ENCODE measurements at places on chromosomes 5 and 9. TPM values are rescaled to one million over a fixed set of nuclear protein-coding genes. Genes with fewer than 3 reads are reported as not detected.

Gene PAM
- 235 TPM for total RNA-seq

- DNase-seq, result no peak
Measured at GRCh38 chr9:78865737-78866136, 568.8 kb downstream of the PSAT1 start.

Gene SPAG8
- 3.4 TPM for total RNA-seq

DNA sequence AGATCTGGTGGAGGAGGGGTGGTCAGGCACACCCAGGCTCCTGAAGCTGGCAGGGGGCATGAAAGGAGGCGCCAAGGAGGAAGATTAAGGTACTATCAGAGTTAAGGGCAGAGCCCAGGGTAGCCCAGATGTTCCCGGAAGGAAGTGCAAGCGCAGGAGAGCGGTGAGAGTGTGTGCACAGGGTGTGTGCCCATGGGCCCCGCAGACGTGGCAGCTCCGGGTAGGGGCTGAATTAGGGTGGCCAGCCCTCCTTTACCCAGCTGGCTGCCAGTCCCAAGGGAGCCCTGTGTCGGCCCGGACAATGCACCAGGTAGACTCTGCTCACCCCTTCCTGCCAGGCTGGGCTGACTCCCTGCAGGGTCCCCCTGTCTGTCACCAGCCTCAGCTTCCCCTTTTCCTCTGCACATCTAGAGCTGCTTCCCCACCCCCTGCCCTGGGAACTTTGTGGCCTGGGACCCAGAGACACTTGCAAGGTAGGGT, at the start of gene SMIM33:
TSS of gene SMIM33 (plus strand) at position 184 of the 480 bp plus-strand sequence. CDS start at position 302, 118 bp downstream.
- DNase-seq, result no peak

Gene POU5F2
- total RNA-seq, result 0.29 TPM

- no peak for DNase-seq
Measured at GRCh38 chr5:1929108-1929991, 46.6 kb upstream of the IRX4 start.

GRCh38 chr5:132319975-132320374, 25.8 kb downstream of the SLC22A4 start:
- no peak for DNase-seq

GRCh38 chr9:130156672-130157071, 15.5 kb upstream of the NCS1 start:
- DNase-seq, result no peak

DNA sequence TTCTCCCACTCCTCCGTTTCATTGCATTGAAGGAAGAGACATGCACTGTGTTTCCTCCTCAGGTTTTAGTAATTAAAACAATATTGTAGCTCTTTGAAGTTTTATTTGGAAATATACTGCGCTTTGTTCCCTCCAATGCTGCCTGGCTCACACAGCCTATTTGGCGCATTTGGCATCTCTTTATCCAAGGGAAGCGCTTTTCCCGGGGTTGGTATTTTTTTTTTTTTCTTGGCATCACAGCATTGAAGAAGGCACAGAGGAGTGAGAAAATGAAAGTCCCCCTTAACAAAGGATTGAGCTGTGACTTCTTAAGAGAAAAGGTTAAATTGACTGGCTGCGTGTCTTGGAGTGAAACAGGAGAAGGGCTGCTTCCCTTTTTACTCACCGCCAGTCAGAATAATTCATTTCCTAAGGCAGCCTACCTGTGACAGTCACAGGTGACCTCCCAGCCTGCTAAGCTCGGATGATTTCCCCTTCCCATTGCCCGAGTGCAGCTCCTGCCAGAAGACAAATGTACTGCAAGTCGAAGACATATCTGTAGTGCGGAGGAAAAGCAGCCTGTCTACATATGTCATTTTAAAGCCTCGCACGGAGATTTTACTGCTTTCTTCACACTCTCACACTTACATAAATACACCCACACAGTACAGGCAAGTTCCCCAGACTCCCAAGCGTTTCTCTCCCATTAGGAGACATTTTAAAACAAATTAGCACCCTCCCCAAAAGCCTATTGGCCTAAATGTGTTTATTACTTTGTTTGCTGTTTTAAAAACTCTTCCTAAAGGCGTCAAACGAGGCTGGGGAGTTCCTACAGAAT, 665.5 kb upstream of the ZNF608 start:
- DNase-seq, result peak; percentile 47

GRCh38 chr9:134413112-134413715, 87.0 kb downstream of the RXRA start:
- DNase-seq, result no peak

DNA sequence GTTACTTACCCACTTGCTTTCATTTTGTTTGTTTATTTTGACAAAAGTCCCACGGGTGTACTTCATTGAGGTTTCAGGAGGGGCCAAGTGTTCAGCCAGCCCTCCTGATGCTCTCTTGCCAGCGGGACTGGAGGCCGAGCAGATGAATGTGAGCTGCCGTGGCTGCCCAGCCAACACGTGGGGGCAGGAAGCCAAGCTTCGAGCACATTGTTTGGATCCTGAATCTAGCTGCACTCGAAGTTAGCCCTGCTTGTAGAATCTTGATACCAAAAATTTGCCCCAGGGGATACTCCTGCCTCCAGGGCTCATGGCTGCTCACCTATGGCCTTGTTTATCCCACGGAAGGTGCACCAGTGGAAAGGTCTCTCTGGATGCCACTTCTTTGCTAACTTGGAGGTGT, 49.3 kb downstream of the RASGEF1C start:
- DNase-seq, result peak; percentile 35

DNA sequence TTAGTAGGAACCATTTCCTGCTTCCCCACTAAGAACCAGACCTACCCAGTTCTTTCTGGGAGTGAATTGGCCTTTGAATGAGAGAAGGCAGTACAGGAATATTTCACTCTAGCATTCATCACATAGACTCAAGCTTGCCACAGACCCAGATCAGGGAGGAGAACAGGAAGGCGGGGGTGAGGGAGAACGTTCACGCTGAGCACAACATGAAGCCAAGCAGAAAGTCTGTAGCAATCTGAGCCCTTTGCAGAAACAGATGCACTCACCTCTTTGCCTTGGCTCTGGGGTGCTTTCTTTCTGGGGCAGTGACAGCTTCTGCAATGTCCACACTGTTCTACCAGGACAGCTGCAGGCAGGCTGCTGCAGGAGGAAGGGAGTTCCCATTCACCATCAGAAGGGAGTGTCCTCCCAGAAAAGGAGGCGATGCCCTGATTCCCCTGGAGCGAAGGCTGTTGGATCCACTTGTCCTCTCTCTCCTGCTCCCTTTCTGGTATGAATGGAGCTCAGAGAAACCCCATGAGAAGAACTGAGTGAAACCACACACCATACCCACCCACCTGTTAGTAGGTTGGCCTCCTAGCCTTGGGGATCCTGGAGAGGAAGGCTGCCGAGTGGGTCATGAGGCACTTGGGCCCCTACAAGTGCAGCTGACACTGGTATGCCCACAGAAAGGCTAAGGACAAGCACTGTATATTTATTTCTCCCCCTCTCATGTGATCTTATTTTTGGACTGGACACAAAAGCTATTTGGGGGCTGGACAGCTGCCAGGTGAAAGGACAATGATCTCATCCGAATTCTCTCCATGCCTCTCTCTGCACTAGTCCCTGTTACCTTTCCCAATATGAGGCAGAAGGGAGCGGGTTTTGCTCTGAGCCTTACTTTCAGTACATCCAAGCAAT, 11.7 kb upstream of the FGF1 start:
- DNase-seq, result peak; percentile 98

Gene FAT2
- total RNA-seq, result under 0.01 TPM

DNA sequence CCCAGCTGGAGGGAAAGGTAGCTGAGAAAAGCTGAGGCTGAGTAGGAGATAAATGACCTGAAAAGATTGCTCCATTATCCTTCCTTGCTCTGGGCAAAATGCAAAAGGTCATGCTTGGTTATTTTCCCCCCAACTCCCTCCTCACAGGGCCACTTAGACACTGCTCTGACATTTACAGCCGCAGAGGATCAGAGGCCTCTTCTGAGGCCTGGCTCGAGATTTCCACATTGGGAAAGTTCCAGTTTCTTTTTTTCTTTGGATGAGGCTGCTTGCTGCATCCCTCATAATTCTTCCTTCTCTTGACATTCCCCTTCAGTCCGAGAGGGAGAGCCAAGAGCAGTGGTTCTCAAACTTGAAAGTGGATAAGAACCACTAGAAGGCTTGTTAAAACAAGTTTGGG, 60.1 kb upstream of the HSPA9 start:
- no peak for DNase-seq

Gene SLC36A3
- total RNA-seq, result not detected

- no peak for DNase-seq
Measured at GRCh38 chr9:15058236-15058635, 148.0 kb upstream of the FREM1 start.

- no peak for DNase-seq
Measured at GRCh38 chr5:122316656-122317055, 4.6 kb downstream of the SNCAIP start.

Gene TMEM171
- 22.6 TPM for total RNA-seq

Gene EFNA5
- 8.2 TPM for total RNA-seq

Gene RABEPK
- total RNA-seq, result 19.4 TPM

- DNase-seq, result no peak
Measured at GRCh38 chr9:72356041-72356582, 8.9 kb downstream of the ZFAND5 start.

DNA sequence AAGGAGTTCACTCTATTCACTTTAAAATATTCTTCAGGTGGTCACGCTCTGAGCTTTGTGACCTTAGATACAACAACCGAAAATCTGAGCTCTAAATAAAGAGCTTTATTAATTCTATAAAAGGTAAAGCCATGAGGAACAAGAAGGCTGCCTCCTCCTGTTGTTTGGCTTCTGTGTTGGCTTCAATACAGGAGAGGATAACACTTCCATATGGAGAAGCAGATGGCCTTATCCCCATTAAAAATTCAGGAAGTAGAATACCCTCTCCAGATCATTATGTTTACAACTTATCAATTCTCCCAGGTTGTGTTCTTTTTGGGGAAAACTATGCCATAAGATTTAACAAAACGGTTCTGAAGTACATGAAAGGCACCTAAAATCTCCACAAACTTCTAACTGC, 128.4 kb downstream of the TTC39B start:
- DNase-seq, result no peak

Gene PTGER4
- 59.5 TPM for total RNA-seq

Gene IL3
- total RNA-seq, result not detected

DNA sequence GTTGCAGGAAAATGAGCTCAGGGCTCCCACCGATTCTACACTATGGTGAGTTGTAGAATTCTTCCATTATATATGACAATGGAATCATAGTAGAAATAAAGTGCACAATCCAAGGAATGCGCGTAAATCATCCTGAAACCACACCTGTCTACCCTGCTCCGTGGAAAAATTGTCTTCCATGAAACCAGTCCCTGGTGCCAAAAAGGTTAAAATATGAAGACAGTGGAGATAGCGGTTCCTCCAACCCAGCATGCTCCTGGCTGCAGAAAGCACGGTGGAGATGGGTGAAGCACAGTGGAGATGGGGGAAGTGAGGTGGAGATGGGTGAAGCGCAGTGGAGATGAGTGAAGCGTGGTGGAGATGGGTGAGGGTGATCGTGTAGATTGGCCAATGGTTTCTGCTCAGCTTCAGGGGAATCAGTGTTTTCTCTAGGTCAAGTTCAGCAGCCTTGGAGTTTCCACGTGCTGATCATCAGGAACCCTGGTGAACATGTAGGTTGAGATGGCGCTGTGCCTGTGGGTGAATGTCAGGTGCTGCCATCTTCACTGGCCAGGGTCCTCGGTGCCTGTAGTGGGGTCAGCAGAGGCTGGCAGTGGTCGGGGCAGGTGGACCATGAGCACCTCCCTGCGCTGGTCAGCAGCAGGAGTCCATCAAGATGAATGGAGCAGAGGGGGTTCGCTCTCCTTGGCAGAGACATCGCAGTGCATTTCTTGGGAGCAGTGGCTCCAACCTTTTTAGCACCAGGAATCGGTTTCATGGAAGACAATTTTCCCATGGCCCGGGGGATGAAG, 20.3 kb downstream of the PAEP start:
- no peak for DNase-seq

Gene C5orf47
- total RNA-seq, result not detected

DNA sequence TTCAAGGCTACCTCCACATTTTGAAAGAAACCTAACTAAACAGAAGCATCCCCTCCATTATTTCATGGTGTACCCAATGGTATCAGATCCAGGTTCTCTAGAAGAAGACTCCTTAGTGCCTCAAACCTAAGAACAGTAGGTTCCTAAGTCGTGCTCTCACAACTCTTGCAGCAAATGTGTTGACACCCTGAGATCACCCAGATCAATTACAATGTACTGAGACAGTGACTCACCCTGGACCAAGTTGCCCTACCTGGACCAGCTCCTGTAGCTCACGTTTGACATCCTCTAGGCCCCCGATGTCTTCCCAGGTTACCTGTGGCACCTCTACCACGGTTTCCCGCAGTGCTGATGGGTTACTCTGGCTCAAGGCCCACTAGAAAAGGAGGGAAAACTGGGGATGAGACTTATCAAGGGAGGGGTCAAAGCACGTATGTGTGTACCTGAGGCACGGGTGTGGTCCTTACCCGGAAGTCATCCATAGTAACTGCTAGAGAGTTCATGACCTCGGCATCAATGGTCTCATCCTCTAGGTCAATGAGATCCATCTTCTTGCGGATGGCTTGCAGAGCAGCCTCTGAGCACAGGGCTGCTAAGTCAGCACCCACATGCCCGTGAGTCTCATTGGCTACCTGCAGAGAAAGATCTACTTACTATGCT, 11.7 kb downstream of the VCP start:
- DNase-seq, result no peak

GRCh38 chr5:86679529-86679928, 61.8 kb downstream of the COX7C start:
- DNase-seq, result peak; percentile 48

Gene ZCCHC10
- total RNA-seq, result 18.6 TPM

Gene CARD9
- 0.91 TPM for total RNA-seq

- peak; percentile 70 for DNase-seq
Measured at GRCh38 chr9:125343518-125344275, 82.1 kb downstream of the GAPVD1 start.

GRCh38 chr5:11588803-11589202, 315.4 kb downstream of the CTNND2 start:
- peak; percentile 1 for DNase-seq

DNA sequence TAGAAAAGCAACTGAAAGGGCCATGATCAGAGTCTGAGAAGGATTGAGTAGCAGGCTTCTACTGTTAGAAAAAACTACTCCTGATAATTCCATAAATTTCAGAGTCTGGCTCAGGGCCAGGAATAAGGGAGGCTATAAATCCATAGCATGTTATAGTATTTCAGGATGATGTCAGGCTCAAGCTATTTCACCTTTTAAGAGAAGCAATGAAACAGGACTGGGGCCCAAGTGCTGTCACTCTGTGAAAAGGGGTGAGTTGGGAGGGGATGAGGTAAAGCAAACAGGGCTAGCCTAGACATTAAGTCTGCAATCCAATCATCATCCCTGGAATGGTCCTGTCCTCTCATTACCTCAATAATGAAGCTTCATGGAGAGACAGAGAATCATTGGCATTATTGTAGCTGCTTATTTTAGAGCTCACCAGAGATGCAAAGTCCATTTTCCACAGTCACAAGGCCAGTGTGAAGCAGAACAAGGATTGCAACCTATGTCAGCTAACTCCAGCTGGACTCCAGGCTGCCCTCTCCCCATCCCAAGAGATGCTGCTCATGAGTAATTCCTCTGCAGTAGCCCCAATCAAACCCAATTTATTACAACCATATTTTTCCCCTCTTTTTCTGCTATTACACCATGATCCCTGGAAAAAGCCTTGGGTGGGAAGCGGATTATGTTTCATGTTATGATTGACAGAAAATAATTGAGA, 56.0 kb downstream of the PAPPA start:
- no peak for DNase-seq

- DNase-seq, result no peak
Measured at GRCh38 chr9:2281031-2281802, 266.1 kb downstream of the SMARCA2 start.

- DNase-seq, result no peak
Measured at GRCh38 chr9:25960178-25960577, 281.9 kb upstream of the TUSC1 start.

All from myocyte (in vitro differentiated cells).